Smooth muscle cell of bladder (primary cell): ENCODE measurements at places on chromosomes 3 and 15. TPM values are rescaled to one million over a fixed set of nuclear protein-coding genes. Genes with fewer than 3 reads are reported as not detected.

HTR3E gene
- total RNA-seq, result not detected in 2 replicates

NEO1 gene
- 23.8 and 45.1 TPM in 2 replicates for total RNA-seq

RBPMS2 gene
- 0.14 TPM in 1 of 2 replicates, not detected in the other for total RNA-seq

CHRM5 gene
- total RNA-seq, result under 0.01 TPM in 2 replicates

TNNC1 gene
- total RNA-seq, result 1.00 and 1.8 TPM in 2 replicates

CYP1A2 gene
- not detected in 2 replicates for total RNA-seq

MKRN3 gene
- 0.28 and 1.4 TPM in 2 replicates for total RNA-seq

SPINK8 gene
- total RNA-seq, result not detected in 2 replicates

PRICKLE2 gene
- total RNA-seq, result 49.2 and 59.9 TPM in 2 replicates

ITIH3 gene
- total RNA-seq, result 0.09 and 0.28 TPM in 2 replicates

SHC4 gene
- total RNA-seq, result 1.8 and 3.8 TPM in 2 replicates

IL17RE gene
- total RNA-seq, result 0.14 and 0.83 TPM in 2 replicates

DNASE1L3 gene
- 0.18 TPM in 1 of 2 replicates, not detected in the other for total RNA-seq

GNAI2 gene
- total RNA-seq, result 188 and 209 TPM in 2 replicates

DAG1 gene
- total RNA-seq, result 21.5 and 31.4 TPM in 2 replicates

PARP15 gene
- total RNA-seq, result 0.09 and 0.14 TPM in 2 replicates

PLOD2 gene
- 239 and 311 TPM in 2 replicates for total RNA-seq

FANCD2OS gene
- total RNA-seq, result not detected in 2 replicates

IQCF5 gene
- not detected in 2 replicates for total RNA-seq

CATSPER2 gene
- 0.37 and 0.43 TPM in 2 replicates for total RNA-seq

GPR171 gene
- not detected in 2 replicates for total RNA-seq

SATB1 gene
- total RNA-seq, result 14.1 and 20.5 TPM in 2 replicates

DUOX2 gene
- total RNA-seq, result under 0.01 TPM in 1 of 2 replicates, not detected in the other

CFAP20DC gene
- total RNA-seq, result 1.3 and 1.6 TPM in 2 replicates

MKRN2OS gene
- total RNA-seq, result not detected in 2 replicates

CYP8B1 gene
- total RNA-seq, result not detected in 2 replicates

GABRR3 gene
- total RNA-seq, result 0.09 and 0.14 TPM in 2 replicates

PLA2G4E gene
- total RNA-seq, result not detected in 2 replicates

DISP2 gene
- total RNA-seq, result under 0.01 and 0.09 TPM in 2 replicates

GOLGA6L4 gene
- 0.37 and 0.43 TPM in 2 replicates for total RNA-seq

PPP1R14D gene
- total RNA-seq, result not detected in 2 replicates

GPX1 gene
- 436 and 442 TPM in 2 replicates for total RNA-seq

BOC gene
- 8.4 and 8.7 TPM in 2 replicates for total RNA-seq

LRRC58 gene
- 14.2 and 18.2 TPM in 2 replicates for total RNA-seq

MAGI1 gene
- 15.5 and 36.0 TPM in 2 replicates for total RNA-seq

ITGA11 gene
- total RNA-seq, result 28.6 and 55.0 TPM in 2 replicates

BCL2A1 gene
- total RNA-seq, result 2.7 and 9.3 TPM in 2 replicates
